ENCODE measurements at places on chromosomes 7 and 10.
A peak's percentile ranks its signal among the peaks of the same experiment; 100 is the strongest.

- DNase-seq = no peak
Measured at GRCh38 chr7:44460325-44460724, 30.1 kb downstream of the NUDCD3 start.

- DNase-seq = no peak
Measured at GRCh38 chr7:128259131-128260061, 18.3 kb downstream of the LEP start.

DNA sequence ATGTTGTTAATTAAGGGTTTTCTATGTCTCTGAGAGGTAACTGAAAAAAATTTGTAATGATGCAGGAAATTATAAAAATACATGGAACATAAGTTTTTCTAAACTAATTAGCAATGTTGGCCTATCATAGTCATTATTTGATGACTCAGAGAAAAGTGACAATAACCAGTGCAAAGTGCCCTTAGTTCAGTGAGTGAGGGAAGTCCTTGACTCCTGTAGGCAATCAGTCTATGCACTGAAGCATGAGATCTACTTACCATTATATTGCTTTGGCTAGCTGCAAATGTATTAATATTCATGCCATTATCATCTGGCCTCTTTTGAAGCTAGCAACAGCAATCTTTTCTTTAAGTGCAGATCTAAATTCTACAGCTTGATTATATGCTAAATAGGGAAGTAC is 40.6 kb downstream of the CCDC172 start:
- DNase-seq = no peak

DNA sequence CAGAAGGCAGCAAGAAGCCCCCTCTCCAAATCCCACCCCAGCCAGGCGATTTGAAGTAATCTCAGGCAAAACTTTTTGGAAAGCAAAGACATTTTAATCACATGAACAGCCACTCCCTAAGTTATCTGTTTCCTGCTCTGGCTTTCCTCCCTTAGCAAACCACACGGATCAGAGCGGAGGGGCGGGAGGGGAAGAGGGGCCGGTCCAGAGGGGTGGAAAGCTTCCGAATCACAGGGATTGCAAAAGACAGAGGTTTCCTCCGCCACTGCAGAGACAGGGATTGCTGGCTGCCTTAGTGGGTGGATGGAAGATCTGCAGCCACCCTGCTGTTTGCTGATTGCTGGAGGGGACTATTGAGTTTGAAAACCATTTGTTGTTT is 41.2 kb downstream of the ZCCHC24 start:
- no peak for DNase-seq

DNA sequence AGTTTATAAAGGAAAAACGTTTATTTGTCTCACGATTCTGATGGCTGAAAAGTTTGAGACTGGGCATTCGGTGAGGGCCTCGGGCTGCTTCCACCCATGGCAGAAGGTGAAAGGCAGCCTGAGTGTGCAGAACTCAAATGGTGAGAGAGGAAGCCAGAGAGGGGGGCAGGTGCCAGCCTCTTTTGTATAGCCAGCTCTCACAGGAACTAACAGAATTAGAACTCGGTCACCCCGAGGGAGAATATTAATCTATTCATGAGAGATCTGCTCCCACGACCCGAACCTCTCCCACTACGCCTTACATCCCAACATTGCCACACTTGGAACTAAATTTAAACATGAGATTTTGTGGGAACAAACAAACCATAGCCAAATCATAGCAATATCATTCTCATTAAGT is 112.6 kb downstream of the ZPBP start:
- peak; percentile 2 for DNase-seq

- DNase-seq = no peak
Measured at GRCh38 chr10:60426425-60426824, 36.8 kb upstream of the ANK3 start.

DNA sequence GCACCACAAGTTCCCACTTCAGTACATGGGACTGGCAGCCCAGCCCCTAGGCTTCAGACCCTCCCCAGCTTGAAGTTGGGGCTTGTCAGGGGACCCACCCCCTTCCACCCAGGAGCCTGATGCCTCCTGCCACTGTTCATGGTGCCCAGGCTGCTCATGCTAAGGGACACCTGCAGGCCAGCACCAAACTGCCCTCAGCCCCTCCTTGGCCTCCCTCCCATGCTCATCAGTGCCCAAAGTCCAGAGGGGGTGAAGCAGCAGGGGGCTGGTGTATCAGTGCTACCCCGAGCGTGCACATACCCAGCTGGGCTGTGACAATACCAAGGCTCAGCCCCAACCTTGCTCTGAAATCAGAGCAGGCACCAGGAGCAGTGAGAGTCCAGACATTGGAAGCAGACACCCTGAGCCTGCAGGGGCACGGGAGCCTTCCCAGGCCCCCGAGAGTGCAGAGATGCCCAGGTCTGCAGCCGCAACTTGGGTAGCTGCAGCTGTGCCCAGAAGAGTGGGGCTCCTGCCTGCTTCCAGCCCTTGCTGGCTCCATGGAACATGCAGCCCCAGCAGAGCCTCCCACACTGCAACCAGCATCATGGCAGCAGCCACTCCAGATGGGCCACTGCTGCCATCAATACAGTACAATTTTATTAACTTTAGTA is 79.0 kb downstream of the MTERF1 start:
- no peak for DNase-seq

DNA sequence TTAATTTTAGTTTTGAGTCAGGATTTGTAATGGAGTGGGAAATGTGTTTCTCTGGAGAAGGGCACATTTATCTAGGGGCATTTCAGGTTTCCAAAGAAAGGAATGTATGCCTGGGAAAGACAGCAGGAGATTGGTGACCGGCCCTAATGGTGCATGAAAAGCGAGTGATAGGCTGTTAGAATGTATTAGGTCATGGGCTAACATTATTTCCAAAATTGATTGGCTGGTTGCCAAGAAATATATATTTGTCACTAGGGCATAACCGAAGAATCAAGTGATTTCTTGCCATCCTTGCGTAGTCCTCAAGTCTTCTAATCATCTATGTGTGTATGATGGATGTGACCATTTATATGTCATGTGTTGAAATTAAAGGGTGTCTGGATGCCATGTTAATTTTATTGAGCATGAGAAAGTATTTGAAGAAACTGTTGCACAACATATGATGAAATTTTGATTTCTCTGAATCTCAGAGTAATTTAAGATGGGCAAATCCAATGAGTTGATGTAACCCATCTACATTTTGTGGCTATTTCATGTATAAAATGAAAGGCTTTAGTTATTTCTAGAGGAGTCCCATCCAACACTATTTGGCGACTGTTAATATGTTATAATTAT is 248.4 kb downstream of the BMPER start:
- no peak for DNase-seq

- DNase-seq = no peak
Measured at GRCh38 chr10:6394084-6394483, 186.0 kb downstream of the PRKCQ start.

GRCh38 chr7:36171503-36171902 is 18.4 kb downstream of the EEPD1 start:
- DNase-seq = no peak

DNA sequence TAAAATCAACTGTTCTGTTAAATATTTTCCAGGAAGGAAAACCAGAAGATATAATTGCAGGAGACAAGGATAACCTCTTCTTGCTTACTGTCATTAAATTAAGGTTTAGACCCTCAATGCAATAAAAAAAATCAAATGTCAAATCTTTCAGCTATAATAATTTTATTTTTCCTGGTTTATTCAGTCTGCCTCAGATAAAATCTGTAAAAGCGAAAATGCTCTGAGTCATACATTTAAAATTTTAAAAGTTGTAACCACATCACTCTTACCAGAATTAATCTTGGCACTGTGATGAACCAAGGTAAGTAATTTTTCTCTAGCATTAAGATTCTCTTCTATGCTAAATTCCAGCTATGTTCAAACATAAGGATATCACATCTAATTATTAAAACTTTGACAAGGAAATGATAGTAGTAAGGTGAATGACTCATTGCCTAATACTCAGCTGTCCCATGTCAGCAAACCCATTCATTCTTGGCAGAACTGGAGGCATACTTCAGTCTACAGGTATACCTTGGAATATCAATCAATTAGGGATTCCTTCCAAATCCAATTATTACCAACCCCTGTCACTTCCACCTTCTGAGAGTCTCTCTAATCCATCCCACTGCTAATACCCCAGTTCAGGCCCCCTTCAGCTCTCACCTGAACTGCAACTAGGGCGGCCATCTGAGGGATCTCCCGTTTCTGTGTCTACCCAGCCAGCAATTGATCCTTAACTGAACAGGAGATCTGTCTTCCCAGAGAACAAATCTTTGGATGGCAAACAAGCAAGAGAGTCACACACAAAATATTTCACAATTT is 434.1 kb downstream of the GRM8 start:
- DNase-seq = no peak

GRCh38 chr7:14292737-14293136 is 303.3 kb upstream of the ETV1 start:
- no peak for DNase-seq

DNA sequence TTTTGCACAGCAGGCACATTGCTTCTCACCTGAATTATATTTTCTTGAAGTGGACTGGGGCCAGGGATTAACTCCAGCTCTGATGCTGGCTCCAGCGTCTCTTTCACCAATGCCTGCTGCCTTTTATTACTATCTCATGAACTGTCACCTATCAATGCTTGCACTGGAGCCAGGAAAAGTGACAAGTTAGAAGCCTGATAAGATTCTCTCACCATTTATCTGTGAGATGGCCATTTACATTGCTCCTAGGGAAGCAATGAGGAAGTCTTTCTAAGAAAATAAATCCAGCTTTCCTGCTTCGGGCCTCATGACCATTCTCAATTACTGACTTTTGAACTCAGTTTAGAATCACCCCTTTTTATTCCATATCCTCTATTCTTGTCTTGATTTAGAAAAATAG is 48.5 kb upstream of the LRRTM3 start:
- DNase-seq = no peak

- peak; percentile 21 for DNase-seq
Measured at GRCh38 chr7:66505531-66506451, 122.9 kb upstream of the KCTD7 start.
